H9 (cell line): ENCODE measurements at places on chromosomes 3 and 15.

DNA sequence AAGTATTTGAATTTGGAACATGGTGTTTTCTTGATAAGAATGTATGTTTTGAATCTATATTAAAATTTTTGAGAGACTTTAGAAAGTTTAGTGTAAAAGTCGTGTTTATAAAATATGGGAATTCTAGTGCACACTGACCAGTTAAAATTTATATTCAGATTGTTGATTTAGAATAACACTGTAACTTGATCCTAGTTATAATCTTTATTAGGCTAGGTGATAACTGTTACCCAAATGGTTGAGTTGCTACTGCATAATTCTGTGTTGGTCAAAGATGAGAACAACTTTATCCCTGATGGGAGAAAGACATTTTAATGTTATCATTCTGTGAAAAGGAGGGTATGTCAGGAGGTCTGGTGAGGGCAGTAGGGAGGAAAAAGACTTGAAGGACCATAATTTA lies 249.3 kb downstream of the UBE2E2 start:
- H3K4me1 ChIP-seq = no peaks in the 10 kb centered on the region
- DNase-seq = no peak
- H3K4me3 ChIP-seq = no peak overlapping the region
- H3K27me3 ChIP-seq = no peaks in the 10 kb centered on the region

DNA sequence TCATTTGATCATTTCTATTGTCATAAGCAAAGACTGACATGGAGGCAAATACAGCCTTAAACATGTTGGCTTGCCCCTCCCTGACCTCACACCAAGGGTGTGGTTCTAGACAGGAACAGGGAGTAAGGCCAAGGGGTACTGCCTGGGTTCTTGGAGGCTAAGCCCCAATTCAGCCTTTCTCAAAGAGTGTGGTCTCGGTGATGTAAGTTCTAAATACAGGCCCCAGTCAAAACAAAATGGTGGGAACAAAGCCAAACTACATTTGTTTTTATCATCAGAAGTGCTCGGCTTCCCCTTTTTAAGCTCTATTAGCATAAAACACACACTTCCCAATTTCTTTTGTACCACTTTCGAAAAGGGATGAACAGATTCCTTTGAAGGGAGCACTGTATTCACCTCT lies 129.5 kb downstream of the ATP8B4 start:
- H3K4me1 ChIP-seq = no peaks in the 10 kb centered on the region
- no peak overlapping the region for H3K4me3 ChIP-seq
- H3K27ac ChIP-seq = no peak overlapping the region
- DNase-seq = no peak

DNA sequence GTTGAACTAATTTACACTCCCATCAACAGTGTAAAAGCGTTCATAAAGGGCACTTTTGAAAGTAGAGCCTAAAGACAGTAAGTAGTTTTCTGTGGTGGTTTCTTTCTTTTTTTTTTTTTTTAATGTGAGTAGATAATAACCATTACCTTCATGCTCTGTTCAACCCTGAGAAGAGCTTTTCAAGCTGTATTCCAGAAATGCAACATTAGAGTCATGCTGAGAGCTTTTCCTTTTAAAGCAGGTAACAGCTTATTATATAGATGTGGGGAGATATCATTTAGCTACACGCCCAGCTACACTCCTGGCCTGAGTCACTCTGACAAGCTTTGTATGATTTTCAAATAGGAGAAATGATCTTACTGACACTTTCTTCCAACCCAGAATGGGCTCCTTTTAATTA lies 96.2 kb upstream of the ARHGEF26 start:
- H3K4me3 ChIP-seq = no peak overlapping the region
- H3K27me3 ChIP-seq = no peaks in the 10 kb centered on the region
- H3K36me3 ChIP-seq = no peaks in the 10 kb centered on the region
- no peak overlapping the region for H3K27ac ChIP-seq
- DNase-seq = no peak
- H3K4me1 ChIP-seq = no peaks in the 10 kb centered on the region; the same call in 1 of the 2 replicates

- no peaks in the 10 kb centered on the region for H3K27me3 ChIP-seq
- no peaks in the 10 kb centered on the region for H3K4me1 ChIP-seq
- no peak overlapping the region for H3K27ac ChIP-seq
- no peak for DNase-seq
- H3K36me3 ChIP-seq = no peaks in the 10 kb centered on the region
Measured at GRCh38 chr3:623914-624545, 427.5 kb downstream of the CHL1 start.

- H3K4me3 ChIP-seq = no peak overlapping the region
- H3K27ac ChIP-seq = no peak overlapping the region
- peaks cover 2% of the 10 kb centered on the region; the same call in 2 of the 3 replicates for H3K36me3 ChIP-seq
- no peaks in the 10 kb centered on the region; the same call in 1 of the 2 replicates for H3K4me1 ChIP-seq
- DNase-seq = no peak
Measured at GRCh38 chr3:194256040-194256945, 94.8 kb downstream of the CPN2 start.

GRCh38 chr3:152474585-152474984 lies 205.9 kb downstream of the MBNL1 start:
- H3K4me3 ChIP-seq = no peak overlapping the region
- H3K27ac ChIP-seq = no peak overlapping the region
- DNase-seq = no peak
- no peaks in the 10 kb centered on the region for H3K27me3 ChIP-seq

DNA sequence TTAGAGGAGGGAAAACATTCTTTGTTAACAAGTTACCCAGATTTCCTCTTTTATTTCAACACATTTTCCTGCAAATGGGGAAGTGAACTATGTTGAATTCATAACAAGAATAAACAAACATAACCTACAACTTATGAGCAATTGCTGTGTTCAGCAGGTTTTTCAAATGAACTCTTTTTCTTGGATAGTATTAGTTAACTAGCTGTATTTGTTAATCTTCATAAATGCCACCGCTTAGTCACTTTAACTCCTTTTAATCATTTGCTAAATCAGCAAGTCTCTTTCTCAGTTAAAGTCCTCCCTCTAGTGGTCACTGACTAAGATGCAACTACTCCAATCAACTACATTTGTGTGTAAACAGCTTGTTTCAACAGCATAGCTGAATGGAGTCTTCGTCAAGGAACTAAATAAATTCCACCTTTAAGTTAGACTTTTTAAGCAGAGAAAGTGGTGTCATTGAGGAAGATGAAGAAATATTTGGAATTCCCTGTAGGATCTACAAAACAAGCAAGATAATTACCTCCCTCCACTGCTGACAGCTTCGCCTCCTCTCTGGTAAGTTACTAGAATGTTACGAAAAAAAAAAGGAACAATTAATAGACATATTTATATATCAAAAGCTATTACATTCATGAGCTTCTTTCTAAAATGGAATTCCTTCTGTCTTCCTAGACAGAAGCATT lies 1122.0 kb downstream of the ROBO1 start:
- H3K27me3 ChIP-seq = no peaks in the 10 kb centered on the region
- no peaks in the 10 kb centered on the region; the same call in 2 of the 3 replicates for H3K36me3 ChIP-seq
- peaks cover 11% of the 10 kb centered on the region; the same call in 1 of the 2 replicates for H3K4me1 ChIP-seq
- no peak overlapping the region for H3K27ac ChIP-seq

DNA sequence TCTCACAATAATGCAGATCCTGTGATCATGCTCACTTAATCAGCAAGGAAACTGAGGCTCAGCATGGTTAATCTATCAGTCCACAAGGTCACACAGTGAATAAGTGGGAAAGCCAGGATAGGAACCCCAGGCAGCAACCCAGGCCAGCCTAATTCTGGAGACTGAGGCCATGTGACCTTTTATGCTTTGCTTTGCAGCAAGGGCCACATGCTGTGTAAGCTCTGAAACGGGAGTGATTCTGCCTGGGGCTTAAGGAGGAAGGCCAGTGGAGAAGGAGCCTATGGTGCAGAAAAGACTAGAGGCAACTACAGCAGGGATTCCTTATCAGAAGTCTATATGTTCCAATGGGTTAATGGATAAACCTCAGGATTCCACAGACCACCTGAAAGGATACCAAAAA lies 157.6 kb upstream of the PPP2R3A start:
- no peak overlapping the region for H3K4me3 ChIP-seq
- H3K27me3 ChIP-seq = no peaks in the 10 kb centered on the region; the same call in 1 of the 2 replicates
- H3K36me3 ChIP-seq = no peaks in the 10 kb centered on the region
- no peak for DNase-seq
- no peak overlapping the region for H3K27ac ChIP-seq

GRCh38 chr3:71060536-71060935 lies 523.0 kb downstream of the FOXP1 start:
- H3K27ac ChIP-seq = no peak overlapping the region
- DNase-seq = no peak
- H3K4me1 ChIP-seq = peaks cover 4% of the 10 kb centered on the region; the same call in 1 of the 2 replicates
- H3K36me3 ChIP-seq = no peaks in the 10 kb centered on the region
- H3K27me3 ChIP-seq = no peaks in the 10 kb centered on the region

- no peak overlapping the region for H3K27ac ChIP-seq
- H3K27me3 ChIP-seq = no peaks in the 10 kb centered on the region
- H3K4me1 ChIP-seq = no peaks in the 10 kb centered on the region
- H3K36me3 ChIP-seq = peaks cover 50% of the 10 kb centered on the region
- no peak for DNase-seq
- H3K4me3 ChIP-seq = no peak overlapping the region
Measured at GRCh38 chr3:122409446-122409845, 6.4 kb downstream of the WDR5B start.

GRCh38 chr15:75136118-75136517 lies 65.6 kb upstream of the C15orf39 start:
- H3K4me1 ChIP-seq = no peaks in the 10 kb centered on the region
- H3K4me3 ChIP-seq = no peak overlapping the region
- no peak overlapping the region for H3K27ac ChIP-seq
- H3K36me3 ChIP-seq = peaks cover 5% of the 10 kb centered on the region
- H3K27me3 ChIP-seq = no peaks in the 10 kb centered on the region
